Renal pelvis (tissue), 12 donors: ENCODE measurements at places on chromosomes 11 and 22.

DNA sequence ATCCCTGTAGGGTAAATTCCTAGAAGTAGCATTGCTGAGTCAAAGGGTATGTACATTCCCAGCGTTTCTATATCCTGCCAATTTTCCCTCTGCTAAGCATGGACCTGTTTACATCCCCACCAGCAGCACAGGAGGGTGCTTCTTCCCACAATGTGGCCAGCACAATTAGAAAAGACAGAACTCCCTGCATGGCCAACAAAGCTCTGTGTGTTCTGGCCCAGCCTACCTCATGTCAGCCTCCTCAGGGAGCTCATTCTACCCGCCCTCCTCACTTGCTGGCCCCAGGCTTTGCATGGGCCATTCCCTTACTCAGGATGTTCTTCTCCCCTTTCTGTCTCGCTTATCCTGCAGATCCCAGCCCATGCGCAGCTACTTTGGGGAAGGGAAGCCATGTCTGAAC lies 186.1 kb downstream of the DSCAML1 start:
- no peak for DNase-seq

- DNase-seq = no peak
Observed at GRCh38 chr11:34682825-34683224, 61.9 kb downstream of the EHF start.

DNA sequence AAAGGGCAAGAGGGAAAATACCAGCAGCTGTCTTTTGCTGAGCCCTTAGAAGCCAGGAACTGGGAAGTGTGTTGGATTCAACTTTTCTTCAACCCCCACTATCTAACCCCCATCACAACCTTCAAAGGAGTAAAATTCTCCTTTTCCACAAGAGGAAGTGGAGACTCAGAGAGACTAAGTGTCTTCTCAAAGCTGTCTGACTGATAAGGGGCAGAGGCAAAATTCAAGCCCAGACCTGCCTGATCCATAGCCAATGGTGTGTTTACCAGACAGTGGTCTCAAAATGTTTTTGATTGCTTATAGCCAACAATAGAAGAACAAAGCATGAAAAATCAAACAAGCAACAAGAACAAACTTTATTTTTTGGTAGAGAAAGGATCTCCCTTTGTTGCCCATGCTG lies 707.0 kb downstream of the NTM start:
- no peak for DNase-seq

DNA sequence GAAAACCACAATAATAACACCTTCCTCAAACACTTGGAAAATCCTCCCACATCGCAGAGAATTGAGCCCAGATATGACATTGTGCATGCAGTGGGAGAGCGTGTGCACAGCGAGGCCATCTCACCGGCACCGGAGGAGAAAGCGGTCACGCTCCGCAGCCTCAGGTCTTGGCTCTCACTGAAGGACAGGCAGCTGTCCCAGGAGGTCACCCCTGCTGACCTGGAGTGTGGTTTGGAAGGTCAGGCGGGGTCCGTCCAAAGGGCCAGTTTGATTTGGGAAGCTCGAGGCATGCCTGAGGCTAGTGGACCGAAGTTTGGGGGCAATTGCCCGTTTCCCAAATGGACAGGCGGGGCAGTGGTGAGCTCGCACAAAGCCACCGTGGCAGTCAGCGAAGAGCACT lies 86.7 kb downstream of the KIAA1671 start:
- no peak for DNase-seq

DNA sequence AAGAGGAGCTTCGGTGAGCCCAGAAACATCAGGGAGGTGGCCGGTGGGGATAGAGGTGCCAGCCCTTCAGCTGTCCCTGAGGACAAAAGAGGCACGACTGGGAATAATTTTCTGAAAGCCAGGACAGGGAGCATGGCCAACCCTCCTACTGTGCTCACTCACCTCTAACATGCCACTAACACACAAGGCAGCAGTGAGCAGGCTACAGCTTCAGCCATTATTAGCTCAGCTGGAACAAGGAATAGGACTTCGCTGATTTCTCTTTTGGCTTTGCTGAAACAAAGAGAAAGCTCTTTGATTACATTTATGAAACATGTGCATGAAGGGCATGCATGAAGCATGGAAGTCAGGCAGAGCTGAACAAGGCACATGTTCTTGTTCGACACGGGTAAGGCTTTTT lies 12.1 kb upstream of the OR10A5 start:
- DNase-seq = no peak

GRCh38 chr11:113449743-113450142 lies 25.5 kb downstream of the DRD2 start:
- DNase-seq = no peak
